ENCODE measurements at places on chromosomes 6 and 20.

DNA sequence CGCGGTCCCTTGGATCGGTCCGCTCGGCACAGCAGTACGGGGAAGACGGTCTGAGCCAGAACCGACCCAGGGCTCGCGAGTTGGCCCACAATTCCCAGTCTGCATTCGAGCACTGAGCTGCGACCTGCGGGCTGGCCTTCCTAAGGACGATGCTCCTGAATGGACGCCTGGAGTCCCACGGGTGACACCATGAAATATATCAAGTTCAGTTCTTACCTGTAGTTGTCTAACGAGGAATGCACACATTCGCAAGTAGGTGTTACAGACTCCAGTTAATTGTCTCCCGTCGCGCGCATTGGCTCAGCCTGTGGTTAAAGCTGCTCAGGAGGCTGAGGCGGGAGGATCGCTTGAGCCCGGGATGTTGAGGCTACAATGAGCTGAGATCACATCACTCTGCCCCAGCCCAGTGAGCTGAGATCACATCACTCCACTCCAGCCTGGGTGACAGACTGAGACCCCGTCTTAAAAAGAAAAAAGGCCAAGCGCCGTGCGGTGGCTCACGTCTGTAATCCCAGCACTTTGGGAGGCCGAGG lies 802 bp downstream of the PEX7 start:
- DNase-seq = no peak

GRCh38 chr6:16706911-16707783 lies 54.1 kb downstream of the ATXN1 start:
- DNase-seq = no peak

- DNase-seq = no peak
Measured at GRCh38 chr6:18457065-18457737, 70.1 kb downstream of the RNF144B start.

DNA sequence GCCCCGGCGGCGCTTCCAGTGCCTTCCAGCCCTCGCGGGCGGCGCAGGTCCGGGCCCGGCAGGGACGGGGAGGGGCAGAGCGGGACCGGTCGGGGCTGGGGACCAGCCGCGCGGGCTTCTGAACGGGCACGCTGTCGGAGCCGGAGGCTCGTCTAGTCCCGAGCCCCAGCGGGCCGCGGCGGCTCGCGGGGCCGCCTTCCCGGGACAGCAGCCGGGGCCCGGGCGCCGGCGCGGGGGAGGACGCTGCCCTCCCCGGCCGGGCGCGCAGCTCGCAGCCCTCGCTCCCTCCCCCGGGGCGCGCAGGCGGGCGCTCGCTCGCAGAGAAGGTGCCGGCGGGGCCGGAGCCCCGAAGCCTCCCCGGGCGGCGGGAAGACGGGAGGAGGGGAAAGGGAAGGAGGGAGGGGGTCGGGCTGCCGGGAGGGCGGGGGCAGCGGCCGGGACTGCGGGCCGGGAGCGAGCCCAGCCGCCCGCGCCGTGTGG lies 696 bp upstream of the SIRPA start:
- no peak for DNase-seq

DNA sequence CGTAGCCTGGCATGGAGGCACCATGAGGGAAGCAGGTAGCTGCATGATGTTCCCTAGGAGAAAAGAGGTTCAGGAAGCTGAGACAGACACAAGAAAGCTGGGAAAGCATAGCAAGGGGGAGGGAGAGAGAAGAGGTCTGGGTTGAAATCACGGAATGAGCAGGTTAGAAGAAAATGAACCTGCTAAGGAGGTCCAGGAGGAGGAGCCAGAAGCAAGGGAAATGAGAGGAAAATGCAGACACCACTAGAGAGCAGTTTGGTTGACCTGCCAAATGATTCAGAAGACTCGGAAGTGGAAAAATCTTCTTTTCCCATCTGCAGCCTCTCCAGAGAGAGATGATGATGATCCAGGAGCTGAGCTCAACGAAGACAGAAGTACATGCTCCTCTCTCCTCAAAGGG lies 70.9 kb downstream of the VIP start:
- no peak for DNase-seq

DNA sequence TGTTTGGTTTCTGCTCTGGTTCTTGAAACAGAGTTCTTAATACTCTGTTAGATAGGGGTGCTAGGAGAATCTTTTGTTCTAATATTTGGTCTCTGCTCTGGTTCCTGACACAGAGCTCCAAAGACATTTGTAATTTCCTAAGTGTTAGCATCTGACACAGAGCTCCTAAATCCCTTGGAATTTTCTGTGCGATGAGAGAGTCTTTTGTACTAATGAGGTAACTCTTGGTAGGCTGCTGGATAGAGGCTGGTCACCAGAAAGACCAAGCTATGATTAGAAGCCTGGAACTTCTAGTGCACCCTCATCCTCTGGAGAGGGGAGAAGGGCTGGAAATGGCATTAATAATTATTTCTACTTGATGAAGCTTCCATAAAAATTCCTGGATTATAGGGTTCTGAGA lies 7.7 kb upstream of the CD109 start:
- DNase-seq = no peak

DNA sequence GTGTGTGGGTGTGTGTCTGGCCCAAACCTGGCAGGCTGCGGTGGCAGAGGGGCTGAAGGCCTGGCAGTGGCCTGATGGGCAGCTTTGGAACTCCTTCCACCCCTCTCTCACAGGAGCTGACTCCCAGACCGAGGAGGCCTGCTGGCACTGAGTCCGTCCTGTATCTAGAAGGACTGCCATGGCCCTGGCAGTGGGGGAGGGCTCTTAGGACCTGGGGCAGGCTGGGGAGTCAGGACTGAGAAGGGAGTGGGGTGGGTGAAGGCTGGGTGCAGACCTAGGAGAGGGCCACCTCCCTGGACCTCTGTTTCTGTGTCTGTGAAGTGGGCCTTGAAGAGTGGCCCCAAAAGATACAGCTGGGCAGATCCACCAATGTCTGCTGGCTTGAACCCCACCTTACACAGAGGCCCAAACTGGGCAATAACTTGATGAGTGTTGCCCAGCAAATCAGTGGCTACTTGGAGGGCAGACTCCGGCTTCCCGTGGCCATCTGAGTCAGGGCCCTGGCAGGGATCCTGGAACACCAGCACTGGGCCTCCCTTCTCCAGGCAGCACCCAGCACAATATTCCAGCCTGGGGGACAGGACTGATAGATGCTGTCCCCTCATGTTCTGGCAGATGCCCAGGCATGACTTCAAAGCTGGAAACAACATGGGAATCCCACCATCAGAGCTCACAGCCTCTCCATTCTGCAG lies 46.7 kb upstream of the BLCAP start:
- no peak for DNase-seq

DNA sequence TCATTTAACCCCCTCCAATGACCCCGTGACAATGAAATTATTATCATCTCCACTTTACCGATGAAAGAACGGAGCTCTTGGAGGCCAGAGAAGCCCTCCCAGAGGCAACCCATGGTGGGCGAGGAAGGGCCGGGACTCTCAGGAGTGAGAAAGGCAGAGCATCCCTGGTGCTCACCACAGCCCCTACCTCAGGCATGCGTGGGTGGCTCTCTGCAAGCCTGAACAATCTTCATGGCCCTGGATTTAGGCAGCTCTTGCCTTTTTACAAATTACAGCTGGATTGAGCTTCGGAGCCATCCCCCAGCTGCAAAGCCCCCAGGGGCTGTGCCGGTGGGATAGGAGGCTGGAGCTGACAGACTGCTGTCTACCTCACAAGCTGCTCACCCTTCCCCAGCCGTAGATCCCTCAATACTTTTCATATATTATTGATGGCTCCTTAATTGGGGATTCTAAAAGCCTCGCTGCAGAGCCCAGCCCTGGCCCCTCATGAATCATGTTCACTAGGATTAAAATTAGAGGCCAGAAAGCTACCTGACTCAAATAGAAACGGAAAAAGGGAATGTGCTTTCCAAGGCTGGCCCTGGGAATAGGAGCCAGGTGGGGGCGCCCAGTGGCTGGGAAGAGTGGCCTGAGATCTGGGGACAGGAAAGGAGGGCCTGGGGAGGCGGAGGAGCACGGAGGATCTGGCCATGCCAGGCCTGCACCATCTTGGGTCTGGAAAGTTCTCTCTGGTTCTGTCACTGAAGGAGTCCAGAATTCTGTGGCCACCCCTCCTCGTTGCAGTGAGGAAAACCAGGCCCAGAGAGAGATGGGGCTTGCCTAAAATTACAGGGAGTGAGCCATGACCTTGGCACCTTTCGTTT lies 29.1 kb downstream of the CPNE5 start:
- no peak for DNase-seq

DNA sequence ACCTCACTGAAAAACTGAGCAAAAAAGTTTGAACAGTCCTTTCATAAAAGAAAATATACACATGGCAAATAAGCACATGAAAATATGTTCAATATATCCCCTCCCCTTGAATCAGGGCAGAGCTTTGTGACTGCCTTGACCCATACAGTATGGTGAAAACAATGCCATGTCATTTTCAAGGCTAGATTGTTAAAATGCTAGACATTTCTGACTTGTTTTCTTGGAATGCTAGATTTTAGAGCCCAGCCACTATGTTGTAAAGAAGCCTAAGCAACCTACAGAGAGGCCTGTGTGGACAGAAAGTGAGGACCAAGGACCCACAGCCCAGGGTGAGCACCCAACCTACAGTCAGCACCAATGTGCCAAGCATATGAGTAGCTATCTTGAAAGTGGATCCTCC lies 17.1 kb upstream of the ASF1A start:
- no peak for DNase-seq

DNA sequence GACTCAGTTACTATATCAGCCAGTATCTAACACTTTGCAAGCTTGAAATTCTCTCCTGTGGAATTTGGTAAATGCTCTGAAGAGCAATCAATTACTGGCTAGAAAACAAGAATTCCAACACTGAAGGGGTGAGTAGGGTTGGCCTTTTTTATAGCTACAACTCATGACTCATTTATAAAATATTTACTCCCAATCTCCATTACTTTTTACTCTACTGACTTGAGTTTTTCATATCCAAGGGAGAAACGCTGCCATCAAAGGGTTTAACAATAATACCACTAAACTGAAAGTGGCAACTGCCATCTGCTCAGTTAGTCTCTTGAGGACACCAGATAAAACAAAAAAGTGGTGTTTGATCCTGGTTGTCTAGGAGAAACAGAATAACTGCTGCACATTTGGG lies 203.1 kb downstream of the UBE3D start:
- no peak for DNase-seq

DNA sequence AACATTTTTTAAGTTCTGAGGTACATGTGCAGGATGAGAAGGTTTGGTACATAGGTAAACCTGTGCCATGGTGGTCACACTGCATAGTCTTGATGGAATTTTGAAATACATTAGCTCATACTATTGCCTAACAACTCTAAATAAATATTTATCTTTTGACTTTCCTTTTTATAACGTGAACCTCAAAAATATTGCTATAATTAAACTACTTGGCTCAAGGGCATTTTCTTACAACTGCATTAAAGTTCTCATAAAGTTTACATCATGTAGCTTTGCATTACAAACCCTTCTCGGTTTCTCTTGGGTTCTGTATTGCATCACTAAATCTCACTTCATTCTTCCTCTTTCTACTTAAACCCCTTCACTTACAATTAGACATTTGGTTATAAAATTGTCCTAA lies 636.0 kb upstream of the PTCHD4 start:
- DNase-seq = no peak

DNA sequence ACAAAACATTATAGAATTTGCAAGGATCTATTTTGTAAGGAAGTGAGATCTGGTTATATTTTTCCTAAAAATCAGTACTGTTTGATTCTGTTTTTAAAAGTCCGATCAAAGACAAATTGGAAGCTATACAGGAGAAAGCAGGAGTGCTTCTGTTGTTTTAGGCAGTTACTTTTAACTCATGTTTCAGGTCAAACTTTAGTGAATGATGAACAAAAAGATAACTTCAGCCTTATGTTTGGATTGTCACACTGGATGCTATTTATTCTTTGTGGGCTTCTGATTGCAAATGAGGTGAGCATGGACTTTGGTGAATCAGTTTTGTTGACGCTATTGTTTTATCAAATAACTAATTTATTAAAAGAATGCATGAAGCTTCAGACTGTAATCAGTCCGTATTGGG lies 228.7 kb upstream of the SLC35B3 start:
- no peak for DNase-seq

- DNase-seq = no peak
Measured at GRCh38 chr20:25247000-25247517, 826 bp upstream of the PYGB start.

DNA sequence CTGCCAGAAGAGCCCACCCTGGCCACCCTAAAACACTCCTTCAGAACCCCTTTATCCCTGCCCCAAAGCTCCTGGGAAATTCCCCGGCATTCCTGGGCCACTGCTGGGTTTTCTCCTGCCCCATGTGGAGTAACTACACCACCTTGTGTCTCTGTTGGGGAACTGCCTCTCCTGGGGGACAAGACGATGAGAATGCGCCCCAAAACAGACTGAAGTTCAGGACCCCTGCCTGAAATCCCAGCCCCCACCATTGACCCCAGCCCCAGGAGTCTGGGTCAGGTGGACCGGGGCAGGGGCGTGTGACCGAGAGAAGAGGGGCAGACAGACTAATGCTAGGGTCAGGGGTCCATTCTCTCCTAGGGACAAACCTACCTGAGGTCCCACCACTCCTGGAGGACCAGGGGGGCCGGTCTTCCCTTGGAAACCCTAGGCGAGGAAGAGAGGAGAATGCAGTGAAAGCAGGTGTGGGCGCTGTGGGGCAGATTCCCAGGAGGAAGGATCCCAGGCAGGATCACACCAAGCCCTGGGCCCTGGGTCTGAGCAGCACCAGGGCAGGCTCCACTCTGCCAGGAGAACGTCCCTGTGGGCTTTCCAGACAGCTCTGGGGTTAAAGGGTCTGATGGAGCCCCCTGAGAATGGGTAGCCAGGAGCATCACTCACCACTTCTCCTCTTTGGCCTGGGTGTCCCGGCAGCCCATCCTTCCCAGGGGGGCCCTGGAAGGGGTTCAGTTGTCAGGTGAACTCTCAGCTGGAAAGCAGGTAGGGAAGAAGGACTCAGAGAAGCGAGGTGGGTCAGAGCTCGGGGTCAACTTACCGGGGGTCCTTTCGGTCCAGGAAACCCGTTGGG lies 19.4 kb downstream of the COL11A2 start:
- DNase-seq = no peak

- DNase-seq = no peak
Measured at GRCh38 chr20:58787211-58788005, 63.3 kb downstream of the GNAS-AS1 start.

GRCh38 chr20:53070224-53070623 lies 98.1 kb downstream of the TSHZ2 start:
- no peak for DNase-seq

GRCh38 chr20:61325718-61326117 lies 73.7 kb downstream of the CDH4 start:
- no peak for DNase-seq

- DNase-seq = no peak
Measured at GRCh38 chr6:77487808-77488425, 24.6 kb upstream of the HTR1B start.

GRCh38 chr6:32158052-32158451 lies 4.1 kb downstream of the PPT2 start:
- no peak for DNase-seq
